CD4-positive, alpha-beta T cell treated with Interleukin-15 for 4 hours (primary cell): ENCODE measurements at places on chromosomes 1 and 21.

GRCh38 chr1:162040001-162040400 is 16.3 kb upstream of the OLFML2B start:
- no peak for DNase-seq

GRCh38 chr1:27428316-27429028 is 36.0 kb downstream of the GPR3 start:
- no peak for DNase-seq

DNA sequence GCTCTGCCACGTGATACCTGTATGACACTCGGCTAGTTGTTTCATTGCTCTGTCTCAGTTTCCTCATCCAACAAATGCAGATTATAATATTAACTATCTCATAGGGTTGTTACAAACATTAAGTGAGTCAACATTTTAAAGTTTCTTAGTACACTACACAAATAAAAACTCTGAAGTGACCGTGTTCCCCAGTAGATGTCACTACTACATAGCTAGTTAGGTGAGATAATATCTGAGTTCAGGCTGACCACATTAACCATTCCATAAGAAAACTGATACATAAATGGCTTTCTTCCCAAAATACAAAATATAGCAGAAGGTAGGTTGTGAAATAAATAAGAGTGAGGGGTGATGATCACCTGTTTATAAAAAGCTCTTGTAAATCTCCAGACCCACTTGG is 214.1 kb downstream of the NUF2 start:
- no peak for DNase-seq

- no peak for DNase-seq
These were observed 222.6 kb upstream of the KCTD3 start for GRCh38 chr1:215344539-215344938.

DNA sequence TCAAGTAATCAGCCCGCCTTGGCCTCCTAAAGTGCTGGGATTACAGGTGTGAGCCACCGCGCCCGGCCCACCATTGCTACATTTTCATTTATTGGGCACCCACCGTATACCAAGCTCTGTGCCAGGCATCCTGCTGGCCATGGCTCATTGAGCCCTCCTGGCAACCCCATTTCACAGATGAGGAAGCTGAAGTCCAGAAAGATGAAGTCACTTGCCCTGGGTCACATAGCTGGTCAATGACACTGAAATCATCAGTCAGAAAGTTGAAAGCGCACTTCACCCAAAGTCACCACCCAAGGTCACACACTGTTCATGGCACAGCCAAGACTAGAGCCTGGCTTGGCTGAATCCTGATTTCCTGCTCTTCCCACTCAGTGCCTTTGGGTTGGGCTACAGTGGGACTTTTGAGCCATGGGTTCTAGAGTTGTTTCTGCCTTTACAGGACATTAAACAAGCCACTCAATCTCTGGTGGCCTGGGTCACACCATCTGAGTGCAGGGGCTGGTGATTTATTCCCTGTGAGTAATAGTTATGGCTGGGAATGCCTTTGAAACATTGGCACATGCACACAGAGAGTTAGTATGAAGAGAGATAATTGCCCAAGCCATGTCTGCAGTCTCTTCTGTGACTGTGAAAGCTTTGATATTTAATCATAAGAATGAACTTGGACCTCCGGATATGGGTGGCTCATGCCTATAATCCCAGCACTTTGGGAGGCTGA is 16.0 kb upstream of the ARHGEF10L start:
- no peak for DNase-seq

DNA sequence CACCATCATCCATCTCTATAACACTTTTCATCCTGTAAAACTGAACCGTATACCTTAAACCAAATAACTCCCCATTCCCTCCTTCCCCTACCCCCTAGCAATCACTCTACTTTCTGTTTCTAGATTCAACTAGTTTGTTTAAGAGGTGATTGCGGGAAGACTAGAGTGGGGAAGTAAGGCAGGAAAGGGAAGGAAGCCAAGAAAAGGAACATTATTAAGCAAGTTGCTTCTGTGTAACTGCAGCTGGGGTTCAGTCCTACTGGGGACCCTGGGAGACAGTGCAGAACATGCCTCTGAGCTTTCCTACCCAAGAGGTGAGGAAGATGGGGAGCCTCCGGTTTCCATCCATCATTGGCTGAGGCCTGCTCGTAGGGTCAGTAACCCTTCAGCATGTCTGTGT is 28.9 kb upstream of the H3-3A start:
- no peak for DNase-seq

GRCh38 chr1:6419804-6420453 is at the start of gene HES2:
Gene HES2, minus strand, starts transcription at chr1:6419919. Its CDS starts 99 bp downstream, at chr1:6419820.
- no peak for DNase-seq

GRCh38 chr1:178644308-178645120 is 80.5 kb upstream of the RALGPS2 start:
- DNase-seq = no peak

DNA sequence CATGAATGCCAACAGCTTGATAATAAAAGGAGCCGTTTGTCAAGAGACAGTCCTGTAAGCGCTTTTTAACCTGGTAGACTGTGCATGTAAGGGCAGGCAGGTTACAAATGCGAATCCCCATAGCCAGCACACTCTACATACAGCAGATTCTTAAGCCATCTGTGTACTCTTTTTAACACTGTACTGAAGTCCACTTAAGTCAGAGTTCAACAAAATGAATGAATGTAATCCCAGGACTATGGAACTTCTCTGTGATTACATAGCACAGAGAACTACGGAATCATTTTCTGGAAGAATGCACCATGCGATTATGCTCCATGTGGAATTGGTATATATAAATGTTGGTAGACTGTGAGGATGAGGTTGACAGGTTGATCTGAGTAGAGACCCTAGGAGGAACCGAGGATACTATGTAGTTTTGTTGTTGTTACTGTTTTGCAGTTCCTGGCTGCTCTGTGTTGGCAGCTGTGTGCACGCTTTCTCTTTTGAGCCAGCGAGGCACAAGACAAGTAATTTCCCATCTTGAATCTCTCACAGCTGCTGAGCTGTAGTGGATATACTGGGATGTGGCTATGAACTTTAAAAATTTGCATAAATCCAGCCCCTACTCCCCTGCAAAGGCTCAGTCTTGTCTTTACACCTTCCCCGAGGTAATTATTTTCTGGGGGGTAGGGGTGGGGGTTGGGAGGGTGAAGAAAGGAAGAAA is 21.9 kb downstream of the LRRC8D start:
- DNase-seq = no peak

GRCh38 chr21:14056771-14057191 is 154.0 kb downstream of the LIPI start:
- no peak for DNase-seq

DNA sequence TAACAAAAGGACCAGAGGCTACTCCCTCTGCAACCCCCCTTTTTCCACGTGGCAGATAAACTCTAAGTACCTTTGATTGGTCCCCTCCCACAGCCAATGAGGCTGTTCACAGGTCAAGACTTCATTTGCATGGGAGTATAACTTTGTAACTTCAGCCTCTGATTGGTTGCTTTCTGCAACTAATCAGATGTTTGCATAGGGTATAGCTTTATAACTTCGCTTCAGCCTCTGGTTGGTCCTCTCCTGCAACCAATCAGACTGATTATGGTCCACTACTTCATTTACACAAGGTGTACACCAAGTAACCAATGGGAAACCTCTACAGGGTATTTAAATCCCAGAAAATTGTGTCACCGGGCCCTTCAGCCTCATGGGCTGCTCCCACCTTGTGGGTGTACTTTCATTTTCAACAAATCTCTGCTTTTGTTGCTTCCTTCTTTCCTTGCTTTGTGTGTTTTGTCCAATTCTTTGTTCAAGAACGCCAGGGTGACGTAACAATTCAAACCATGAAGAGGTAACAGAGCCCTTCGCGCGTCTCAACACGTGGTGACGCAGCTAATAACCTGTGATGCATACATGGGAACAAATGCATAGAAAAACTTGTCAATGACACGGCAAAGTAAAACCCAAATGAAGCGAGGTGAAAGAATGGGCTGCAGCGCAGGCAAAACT is 47.2 kb downstream of the VPS26C start:
- peak; percentile 27 for DNase-seq

GRCh38 chr1:162094271-162094670 is 24.8 kb downstream of the NOS1AP start:
- DNase-seq = no peak

DNA sequence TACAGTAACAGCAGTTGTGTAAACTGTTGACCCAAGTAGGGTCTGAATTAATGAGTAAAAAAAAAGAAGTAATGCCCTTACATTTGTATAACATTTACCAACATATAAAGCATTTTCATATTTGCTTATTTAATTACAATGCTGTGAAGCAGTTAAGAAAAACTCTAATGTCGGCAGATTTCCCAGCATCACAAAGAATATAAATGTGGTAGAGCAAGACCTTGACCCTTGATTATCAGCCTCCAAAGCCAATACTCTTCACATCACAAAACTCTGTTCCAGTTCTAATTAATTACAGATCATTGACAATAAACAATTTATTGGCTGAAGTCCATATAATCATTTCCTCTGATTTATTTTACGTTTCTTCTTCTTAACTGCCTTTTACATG is 130.2 kb downstream of the DUSP10 start:
- DNase-seq = no peak
